ENCODE measurements at places on chromosomes 1 and 21.

- no peak for DNase-seq
Measured at GRCh38 chr1:21149430-21149854, 27.3 kb downstream of the EIF4G3 start.

- DNase-seq: no peak
Measured at GRCh38 chr21:45241357-45241756, 46.3 kb downstream of the POFUT2 start.

GRCh38 chr21:37061926-37062592, 10.8 kb downstream of the PIGP start:
- peak; percentile 98 for DNase-seq

GRCh38 chr1:151989211-151989862, 4.3 kb downstream of the S100A10 start:
- peak; percentile 90 for DNase-seq

GRCh38 chr1:14791654-14792053, 193.2 kb downstream of the KAZN start:
- no peak for DNase-seq

GRCh38 chr21:19122356-19122755, 718.8 kb upstream of the TMPRSS15 start:
- no peak for DNase-seq

- DNase-seq: no peak
Measured at GRCh38 chr1:110872745-110873720, at the start of gene CD53. TSS of gene CD53 (plus strand) at chr1:110873148. CDS start at chr1:110891409, 18,261 bp downstream.

GRCh38 chr1:186819126-186819525, 9.6 kb upstream of the PLA2G4A start:
- no peak for DNase-seq

- peak; percentile 22 for DNase-seq
Measured at GRCh38 chr21:44940116-44940631, 345 bp downstream of the SLX9 start.

- no peak for DNase-seq
Measured at GRCh38 chr1:201420608-201421002, 925 bp downstream of the TNNI1 start.

DNA sequence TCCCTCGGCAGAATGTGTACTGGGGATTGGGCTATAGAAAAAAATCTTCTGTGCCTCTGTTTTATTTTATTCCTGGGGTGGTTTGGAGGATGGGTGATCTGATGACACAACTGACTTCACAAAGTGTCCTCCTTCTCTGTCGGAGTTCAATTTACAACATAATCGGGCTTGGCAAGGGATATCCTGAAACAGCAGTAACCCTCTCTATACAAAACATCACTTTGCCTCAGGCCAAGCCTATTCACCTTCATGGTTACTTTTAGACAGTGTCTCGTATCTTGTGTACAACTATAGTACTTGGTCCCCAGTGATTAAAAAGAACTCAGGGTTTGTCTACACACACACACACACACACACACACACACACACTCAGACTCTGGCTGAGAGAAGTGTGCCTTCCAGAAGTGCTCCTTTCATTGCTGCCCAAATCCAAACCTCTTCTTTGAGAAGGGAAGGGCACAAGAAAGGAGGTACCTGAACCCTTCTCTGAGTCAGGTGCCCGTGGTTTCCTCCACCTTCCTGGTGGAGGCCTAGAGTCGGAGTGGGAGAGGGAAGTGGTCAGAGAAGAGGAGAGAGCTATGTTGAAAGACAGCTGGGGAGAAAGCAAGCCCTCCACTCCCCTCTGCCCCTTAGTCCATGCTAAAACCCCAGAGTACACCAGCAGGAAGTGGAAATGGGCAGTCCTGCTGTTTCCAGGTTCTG, 62.4 kb upstream of the POU2F1 start:
- DNase-seq: no peak

GRCh38 chr1:93678946-93679480, 2.6 kb downstream of the BCAR3 start:
- no peak for DNase-seq

GRCh38 chr21:36184545-36184944, 27.9 kb downstream of the DOP1B start:
- DNase-seq: no peak

DNA sequence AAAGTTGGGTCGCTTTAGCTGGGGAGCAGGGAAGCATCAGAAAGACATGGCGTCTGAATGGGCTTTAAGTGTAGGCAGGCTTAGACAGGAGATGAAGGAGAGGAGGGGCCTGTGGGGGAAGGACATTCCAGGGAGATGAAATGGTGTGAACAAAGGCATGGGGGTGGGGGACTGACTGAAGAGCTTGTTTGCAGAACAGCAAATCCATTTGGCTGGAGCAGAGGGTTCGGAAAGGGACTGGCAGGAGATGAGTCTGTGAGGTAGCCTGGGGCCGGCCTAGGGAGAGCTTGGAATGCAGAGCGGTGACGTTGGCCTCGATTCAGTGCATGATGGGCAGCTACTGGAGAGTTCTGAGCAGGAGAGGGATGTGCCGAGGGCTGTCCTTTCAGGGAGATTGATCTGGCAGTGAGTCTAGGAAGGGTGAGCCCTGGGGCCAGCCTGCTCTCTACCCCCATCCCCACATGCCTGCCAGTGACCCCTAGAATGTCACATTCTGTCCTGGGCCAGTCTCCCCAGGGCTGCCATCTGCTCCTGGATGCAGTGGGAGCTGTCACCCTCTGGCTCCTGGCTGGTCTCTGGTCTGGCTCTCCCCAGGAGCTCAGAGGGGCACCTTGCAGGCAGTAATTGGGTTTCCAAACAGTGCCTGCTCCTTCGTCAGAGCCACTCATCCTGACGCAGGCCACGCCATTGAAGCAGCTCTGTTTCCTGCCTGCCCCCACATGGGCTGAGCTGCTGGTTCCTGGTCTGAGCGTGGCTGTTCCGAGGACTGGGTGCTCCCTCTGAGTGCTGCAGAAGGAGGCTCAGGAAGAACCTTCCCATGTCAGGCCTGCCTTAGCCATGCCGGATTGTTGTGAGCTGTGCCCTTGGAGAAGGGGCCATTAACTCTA, 22.3 kb upstream of the TMEM222 start:
- DNase-seq: peak; percentile 86

DNA sequence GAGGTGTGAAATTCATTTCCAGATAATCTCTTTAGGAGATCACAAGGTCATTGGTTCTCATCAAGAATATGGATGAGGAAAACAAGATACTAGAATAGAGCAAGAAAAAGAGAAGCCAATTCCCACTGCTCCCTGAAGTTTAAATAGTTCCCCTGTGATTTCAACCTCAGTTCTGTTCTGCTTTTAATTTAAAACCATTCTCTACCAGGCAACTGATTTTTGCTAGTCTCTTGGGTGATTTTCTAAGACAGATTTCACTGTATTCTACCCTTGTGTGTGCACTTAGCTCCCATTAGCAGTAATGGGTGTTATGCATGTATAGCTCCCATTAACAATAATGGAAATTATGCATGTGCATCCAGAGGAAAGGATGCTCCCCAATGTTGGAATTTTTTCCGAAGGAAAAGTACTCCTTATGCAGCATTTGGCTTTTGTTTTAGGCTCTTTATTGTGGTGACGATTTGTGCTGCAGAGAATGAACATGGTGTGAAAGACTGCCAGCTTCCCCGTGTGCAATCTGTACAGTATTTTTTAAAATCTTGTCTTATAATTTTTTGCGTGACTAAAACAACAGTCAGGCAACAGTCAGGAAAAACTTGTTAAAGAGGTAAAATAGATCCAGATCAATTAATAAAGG, 144.0 kb upstream of the ZRANB2 start:
- no peak for DNase-seq

- peak; percentile 50 for DNase-seq
Measured at GRCh38 chr1:63148825-63149645, 173.3 kb upstream of the FOXD3 start.

GRCh38 chr1:75579046-75579445, 31.9 kb downstream of the SLC44A5 start:
- no peak for DNase-seq

- no peak for DNase-seq
Measured at GRCh38 chr1:90879281-90879680, 142.6 kb downstream of the ZNF644 start.

GRCh38 chr1:47593013-47593568, 155.2 kb downstream of the FOXD2 start:
- no peak for DNase-seq

DNA sequence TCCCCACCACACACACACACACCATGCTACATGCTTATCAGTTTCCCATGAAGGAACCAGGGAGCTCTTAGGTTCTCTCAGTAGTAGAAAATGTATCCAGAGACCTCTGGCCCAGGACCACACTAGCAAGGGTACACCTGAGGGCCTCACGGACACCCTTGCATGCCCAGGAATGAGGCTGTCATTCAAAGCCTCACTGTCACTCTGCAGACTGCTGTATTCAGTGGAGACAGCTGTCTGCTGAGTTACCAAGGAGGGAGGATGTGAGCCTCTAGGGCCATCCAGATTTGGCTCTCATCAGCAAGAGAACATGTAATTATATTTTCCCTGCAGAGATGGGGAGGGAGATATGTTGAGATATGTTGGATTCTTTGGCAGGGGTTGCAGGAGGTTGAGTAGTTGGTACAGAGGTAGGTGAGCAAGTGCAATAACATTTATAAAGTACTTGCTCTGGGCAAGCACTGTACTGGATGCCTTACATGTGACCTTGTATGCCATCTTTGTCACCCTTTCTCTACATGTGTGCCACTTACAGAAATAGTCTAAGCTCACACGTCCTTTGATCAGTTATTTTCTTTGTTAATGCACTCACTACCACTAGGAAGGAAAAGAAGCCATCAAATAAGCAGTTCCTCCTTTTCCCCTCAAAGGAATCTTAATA, 250.6 kb downstream of the ZP4 start:
- DNase-seq: no peak

- no peak for DNase-seq
Measured at GRCh38 chr1:66283622-66284041, 250.3 kb upstream of the SGIP1 start.

DNA sequence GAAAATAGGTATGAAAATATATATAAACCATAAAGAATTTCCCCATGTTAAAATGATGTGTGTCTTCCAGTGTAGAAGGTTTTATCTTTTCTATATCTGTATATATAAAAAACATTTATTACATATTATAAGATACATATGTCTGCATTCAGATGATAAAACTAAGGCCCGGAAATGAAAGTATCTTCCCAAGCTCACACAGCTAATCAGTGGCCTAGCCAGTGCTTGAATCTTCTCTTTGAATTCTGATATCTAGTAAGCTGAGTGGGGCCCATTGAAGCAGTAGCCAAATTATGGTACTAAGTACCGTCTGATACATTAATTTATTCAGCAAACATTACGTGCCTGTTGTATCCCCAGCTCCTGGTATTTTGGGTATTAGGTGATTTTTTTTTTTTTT, 28.6 kb downstream of the UCK2 start:
- no peak for DNase-seq

DNA sequence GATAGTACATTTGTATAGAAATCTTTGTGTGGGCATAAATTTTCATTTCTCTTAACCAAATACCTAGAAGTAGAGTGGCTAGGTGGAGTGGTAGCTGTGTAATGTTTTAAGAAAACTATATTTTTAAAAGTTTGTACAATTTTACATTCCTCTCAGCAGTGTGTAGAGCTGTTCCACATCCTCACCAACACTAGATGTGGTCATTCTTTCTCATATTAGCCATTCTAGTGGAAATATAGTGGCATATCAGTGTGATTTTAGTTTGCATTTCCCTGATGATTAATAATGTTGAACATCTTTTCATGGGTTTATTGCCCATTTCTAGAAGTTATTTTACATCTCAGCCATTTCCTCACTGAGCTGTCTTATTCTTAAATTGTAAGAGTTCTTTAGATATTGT, 65.5 kb downstream of the ITSN1 start:
- DNase-seq: no peak

DNA sequence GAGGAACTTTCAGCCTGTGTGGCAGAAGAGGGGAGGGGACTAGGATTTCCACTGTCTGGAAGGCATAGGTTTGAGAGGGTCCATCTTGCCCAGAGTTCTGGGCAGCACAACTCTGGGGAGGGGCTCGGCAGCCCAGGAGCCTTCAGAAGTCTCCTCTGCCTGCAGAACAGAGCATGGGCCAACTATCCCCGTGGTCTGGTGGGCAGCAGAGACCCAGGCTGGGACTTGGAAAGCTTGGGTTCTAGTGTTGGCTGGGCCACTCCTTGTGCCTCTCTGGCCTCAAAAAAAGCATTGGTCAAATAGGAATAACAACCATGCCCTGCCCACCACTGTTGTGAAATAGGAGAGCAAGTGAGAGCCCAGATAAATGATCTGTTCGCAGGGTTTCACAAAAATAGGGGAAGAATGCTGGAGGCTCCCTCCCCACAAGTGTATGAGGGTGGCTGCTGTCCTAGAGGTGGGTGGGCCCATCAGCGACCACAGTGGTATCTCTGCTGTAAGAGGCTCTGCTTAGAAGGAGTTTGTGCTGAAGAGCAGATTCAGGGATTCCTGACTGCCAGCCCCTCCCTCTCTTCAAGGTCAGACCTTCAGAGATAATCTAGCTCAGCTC, 8.9 kb downstream of the EPHA10 start:
- no peak for DNase-seq

Measured in SJSA1 (cell line).